Esophagus squamous epithelium (tissue), 5 donors: ENCODE measurements at places on chromosomes 5 and 9. TPM values are rescaled to one million over a fixed set of nuclear protein-coding genes. Genes with fewer than 3 reads are reported as not detected.

DNA sequence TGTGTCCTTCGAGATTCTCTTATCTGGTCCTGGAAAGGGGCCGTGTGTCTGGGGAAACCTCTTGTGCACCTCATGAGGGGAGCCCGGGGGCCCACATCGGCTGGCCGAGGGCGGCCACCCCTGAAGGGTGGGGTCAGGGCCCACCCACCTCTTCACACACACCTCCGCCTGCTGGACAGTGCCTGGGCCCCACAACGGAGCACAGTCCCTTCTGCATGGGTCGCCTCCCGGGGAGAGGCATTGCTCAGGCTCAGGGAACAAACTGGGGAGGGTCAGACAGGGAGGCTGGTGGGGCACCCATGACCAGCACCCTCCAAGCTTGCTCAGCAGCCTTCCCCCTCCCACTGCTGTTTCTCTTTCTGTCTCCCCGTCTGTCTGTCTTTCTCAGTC is 1.3 kb upstream of the LRRC14B start:
- DNase-seq = no peak

- no peak for DNase-seq
Measured at GRCh38 chr5:178495706-178496105, 94.5 kb downstream of the COL23A1 start.

- no peak for DNase-seq
Measured at GRCh38 chr9:127093319-127094020, 29.0 kb downstream of the ANGPTL2 start.

The GLRA1 gene
- not detected for total RNA-seq

The CCL27 gene
- total RNA-seq = not detected

- no peak for DNase-seq
Measured at GRCh38 chr5:171250738-171251137, 58.3 kb upstream of the TLX3 start.

The COL15A1 gene
- 8.9 TPM for total RNA-seq

GRCh38 chr9:129237164-129237611 is 59.1 kb upstream of the IER5L start:
- no peak for DNase-seq
